ENCODE measurements at places on chromosomes 11 and 22. TPM values are rescaled to one million over a fixed set of nuclear protein-coding genes. Genes with fewer than 3 reads are reported as not detected.

AASDHPPT gene
- 33.0 TPM for total RNA-seq

GRCh38 chr11:27282806-27283205 is 80.2 kb downstream of the CCDC34 start:
- no peak for DNase-seq

RAG2 gene
- total RNA-seq, result not detected

DNA sequence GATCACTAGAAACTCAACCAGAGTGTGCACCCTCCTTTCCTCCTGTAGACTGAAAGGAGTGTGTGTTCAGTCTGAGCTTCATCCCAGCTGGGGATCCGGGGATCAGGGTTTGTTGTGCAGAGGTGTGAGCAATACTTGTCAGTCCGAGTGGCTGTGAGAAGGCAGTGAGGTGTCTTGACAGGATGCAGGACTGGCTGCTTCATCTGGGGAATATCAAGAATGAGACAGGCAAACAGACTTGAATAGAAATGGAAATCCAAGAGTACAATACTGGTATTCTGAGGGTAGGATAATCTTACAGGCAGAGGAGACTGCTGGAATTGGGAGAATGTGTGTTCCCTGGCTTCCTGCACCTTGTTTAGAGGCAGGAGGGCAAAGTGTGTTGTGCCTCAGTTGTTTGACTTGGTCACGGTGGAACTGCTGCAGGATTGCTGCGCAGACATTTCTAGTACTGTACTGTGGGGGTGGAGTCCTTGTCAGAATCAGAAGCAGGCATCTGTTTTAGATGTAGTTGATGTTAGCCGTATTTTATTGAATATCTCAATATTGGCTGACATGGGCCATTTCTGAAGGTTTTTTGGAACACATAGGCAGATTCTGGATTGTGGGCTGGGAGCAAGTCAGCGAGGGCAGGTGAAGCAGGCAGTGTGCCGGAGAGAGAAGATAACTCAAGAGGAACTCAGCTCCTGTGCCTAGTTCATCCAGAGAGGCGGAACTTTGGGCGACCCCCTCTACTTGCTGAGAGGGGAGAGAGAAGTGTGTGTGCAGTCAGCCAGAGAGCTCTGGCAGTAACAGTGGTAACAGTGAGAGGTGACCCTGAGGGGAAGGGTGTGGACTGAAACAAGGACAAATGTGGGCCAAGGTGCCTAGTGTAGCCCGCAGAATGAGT is 27.1 kb upstream of the GRK2 start:
- peak; percentile 39 for DNase-seq

GRAMD1B gene
- 4.4 TPM for total RNA-seq

LDHAL6A gene
- not detected for total RNA-seq

GP1BB gene
- total RNA-seq, result 1.9 TPM

TIMP3 gene
- total RNA-seq, result 818 TPM

- no peak for DNase-seq
Measured at GRCh38 chr11:56910785-56911184, 77.9 kb upstream of the OR5AK2 start.

DNA sequence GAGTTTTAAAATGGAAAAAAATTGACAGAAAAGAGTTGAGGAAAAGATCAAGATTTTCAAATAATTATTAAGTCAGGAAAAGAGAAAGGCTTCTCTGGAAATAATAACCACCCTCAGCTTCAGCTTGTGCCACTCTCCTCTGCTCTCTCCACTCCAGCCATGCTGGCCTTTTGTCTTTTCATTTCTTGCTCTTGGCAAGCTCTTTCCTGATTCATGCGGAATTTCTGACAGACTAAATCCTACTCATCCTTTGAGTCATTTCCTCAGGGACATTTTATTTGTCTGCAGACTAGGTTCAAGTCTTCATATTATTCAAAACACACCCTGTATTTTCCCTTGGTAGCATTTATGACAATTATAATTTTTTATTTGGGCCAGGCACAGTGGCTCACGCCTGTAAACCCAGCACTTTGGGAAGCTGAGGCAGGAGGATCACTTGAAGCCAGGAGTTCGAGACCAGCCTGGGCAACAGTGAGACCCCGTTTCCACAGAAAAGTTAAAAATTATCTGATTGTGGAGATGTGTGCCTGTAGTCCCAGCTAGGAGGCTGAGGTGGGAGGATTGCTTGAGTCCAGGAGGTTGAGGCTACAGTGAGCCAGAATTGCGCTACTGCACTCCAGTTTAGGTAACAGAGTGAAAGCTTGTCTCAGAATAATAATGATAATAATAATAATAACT is 7.8 kb upstream of the P4HA3 start:
- DNase-seq, result no peak

- no peak for DNase-seq
Measured at GRCh38 chr11:79276736-79277325, 164.0 kb downstream of the TENM4 start.

MYOD1 gene
- total RNA-seq, result not detected

DNA sequence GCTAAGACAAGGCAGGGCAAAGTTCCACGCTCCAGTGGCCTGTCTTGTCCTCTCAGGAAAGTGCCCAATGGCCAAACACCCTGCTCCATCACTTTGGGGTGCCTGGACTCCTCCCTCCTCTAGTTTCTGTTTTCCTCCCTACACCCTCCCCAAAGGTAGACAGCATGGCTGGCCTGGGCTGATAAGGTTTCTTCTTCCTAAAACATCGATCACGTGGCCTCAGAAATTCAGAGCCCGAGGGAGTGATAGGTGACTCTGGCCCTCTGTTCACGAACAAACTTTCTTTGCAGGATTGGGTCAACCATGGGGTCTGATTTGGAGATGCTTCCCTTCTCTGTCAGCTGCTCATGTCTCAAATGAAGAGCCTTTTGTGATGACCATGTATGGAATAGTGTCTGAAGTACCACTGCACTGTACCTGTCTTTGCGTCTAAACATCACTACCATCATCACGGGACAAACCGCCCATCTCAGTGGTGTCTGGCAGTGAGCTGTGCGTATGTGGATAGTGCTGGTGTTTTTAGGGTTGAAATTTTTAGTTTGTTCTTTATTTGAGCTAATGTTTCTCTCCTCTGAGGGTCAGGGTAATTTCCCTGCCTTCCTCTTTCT is 6.1 kb downstream of the MICAL2 start:
- no peak for DNase-seq

DNA sequence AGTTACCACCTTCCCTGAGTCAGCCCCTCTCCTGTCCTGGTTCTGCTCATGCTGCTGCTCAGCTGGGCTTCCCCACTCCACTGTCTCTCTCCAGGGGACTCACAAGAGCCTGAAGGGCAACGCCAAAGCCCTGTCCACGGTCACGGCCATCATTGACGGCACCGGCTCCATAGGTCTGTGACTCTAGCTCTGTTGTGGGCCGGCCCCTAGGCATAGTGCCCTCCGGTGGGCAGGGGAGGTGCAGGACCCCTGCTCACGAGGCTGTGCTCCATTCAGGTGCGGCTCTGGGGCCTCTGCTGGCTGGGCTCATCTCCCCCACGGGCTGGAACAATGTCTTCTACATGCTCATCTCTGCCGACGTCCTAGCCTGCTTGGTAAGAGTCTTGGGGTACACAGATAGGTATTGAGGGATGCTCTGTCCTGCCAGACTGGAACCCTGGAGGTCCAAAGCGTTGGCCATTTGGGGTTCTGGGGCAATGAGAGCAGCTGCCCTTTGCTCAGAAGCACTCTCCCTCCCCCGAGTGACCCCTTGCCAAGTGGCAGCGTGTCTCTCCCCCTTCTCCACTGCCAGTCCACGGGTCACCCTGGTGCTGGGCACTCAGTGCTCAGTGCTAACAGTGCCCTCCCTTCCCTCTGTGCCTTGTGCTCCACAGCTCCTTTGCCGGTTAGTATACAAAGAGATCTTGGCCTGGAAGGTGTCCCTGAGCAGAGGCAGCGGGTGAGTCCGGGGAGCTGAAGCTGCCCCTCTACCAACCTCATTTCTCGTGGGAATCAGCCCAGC is 22.4 kb downstream of the SLC37A2 start:
- no peak for DNase-seq

PAMR1 gene
- 2.2 TPM for total RNA-seq

DNA sequence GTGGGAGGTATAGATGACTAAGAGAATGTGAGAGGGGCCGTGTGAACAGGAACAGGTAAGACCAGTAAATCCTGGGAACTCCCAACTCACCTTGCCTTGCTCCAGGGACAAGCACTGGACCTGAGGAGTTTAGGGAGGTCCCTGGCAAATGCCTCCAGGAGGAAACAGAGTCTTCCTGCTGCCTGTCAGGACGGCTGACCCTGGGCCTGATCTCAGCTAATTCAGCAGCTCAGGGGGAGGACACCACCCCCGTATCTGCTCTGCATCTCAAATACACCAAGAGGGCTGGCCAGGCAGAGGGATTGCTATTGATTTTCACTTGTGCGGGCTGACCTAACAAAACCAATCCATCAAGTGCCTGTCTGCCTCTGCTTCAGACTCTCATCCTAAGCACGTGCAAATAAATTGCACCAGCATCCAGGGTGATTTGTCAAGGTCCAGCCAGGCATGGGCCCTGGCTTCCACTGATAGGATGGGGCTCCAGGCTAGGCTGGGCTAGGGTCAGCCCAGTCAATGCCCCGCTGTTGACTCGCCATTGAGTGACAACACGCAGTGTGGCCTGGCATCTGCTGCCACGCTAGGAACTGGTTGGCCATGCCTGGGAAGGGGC is 20.3 kb downstream of the UQCR10 start:
- DNase-seq, result no peak

GRCh38 chr11:90465553-90465952 is 242.7 kb upstream of the CHORDC1 start:
- no peak for DNase-seq

- DNase-seq, result no peak
Measured at GRCh38 chr11:70381872-70382861, 16.2 kb upstream of the CTTN start.

- no peak for DNase-seq
Measured at GRCh38 chr22:20305894-20306645, 13.8 kb downstream of the DGCR6L start.

GRCh38 chr11:10990637-10991193 is 132.9 kb upstream of the ZBED5 start:
- no peak for DNase-seq

DNA sequence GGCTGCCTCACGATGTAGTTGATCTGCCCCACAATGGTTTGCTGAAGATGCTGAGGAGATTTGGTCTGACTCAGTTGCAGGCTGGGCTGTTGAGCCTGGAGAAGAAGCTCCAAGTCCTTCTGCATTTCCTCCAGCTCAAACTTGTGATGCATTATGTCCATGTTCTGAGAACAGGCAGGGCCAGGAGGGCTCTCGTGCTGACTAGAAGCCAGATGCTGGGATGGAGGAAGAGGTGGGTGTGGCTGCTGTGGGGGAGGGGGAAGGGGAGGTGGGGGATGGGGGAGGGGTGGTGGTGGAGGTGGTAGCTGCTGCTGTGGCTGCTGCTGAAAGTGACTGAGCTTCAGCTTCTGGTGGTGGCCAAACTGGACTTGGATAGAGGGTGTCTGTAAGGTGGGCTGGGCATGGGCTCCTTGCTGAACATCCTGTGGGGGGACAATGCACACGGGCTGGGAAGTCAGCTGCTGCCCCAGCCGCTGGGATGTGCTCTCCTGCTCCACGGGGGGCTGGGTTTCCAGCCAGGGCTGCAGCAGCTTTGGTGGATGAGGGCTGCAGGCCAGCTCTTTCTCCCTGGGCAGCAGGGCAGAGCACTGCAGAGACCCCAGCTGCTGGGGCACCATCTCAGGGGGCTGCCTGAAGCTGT is 42.1 kb downstream of the TRIM66 start:
- no peak for DNase-seq

OR5D18 gene
- total RNA-seq, result not detected

DNA sequence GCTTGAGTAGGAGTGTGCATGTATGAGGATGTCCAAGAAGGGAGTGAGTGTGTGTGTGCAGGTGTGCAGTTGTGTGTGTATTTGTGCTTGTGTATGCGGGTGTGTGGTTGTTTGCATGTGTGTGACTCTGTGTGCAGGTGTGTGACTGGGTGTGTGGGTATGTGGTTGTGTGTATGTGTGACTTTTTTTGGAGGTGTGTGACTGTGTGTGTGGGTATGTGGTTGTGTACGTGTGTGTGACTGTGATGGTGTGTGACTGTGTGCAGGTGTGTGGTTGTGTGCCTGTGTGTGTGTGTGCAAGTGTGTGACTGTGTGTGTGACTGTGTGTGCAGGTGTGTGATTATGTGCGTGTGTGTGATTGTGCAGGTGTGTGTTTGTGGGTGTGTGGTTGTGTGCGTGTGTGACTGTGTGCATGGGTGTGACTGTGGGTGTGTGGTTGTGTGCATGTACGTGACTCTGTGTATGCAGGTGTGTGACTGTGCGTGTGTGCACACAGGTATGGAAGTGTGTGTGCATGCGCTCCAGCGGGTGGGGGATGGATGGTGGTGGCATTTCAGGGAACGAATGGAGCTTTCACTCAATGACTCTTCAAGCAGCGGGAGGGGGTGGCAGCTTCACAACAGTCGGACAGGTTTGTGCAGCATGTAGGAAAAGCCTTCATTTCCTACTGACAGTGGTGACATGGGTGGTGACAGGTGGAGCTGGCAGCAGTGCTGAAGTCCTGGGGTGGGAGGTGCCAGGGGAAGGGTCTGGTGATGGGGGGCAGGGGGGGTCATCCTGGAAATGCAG is 47.6 kb downstream of the CACNA1I start:
- no peak for DNase-seq

DDX25 gene
- total RNA-seq, result 1.1 TPM

- peak; percentile 18 for DNase-seq
Measured at GRCh38 chr22:32079130-32080089, 36.3 kb downstream of the SLC5A1 start.

MMP10 gene
- total RNA-seq, result not detected

DNA sequence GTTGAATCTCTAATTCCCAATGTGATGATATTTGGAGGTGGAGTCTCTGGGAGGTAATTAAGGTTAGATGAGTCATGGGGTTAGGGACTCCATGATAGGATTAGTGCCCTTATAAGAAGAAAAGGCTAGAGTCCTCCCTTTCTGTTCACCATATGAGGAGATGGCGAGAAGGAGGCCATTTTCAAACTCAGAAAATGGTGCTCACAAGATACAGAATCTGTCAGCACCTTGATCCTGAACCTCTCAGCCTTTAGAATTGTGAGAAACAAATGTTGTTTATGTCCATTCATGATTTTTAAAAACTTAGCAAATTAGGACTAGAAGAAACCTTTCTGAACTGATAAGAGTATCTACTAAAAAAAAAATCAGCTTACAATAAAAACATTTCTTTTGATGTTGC is 57.7 kb upstream of the RASSF10 start:
- no peak for DNase-seq

DNA sequence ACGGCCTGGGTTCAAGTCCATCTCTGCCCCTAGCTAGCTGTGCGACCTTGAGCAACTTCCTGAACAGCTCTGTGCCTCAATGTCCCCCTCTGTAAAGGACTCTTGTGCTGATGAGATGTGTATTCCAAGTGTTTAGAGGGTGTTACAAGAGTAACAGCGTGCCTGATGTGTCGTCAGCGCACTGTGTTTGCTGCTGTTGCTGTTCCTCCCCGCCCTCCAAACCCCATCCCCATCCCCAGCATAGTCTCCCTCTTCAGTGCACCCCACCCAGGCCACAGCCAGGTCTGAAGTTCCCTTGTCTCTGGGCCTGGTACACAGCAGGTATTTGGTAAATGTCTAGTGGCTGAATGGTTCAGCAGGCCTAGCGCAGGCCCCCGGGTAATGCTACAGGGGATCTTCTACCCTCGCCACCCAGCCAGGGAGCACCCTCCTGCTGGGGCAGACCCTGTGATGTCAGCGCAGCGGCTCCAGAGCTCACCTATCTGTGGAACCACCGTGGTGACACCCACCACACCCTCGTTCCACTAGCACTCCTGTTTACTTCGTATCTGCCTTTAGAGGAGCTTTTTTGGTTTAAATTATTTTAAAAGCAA is 10.3 kb downstream of the CBX7 start:
- no peak for DNase-seq

- DNase-seq, result no peak
Measured at GRCh38 chr11:125346179-125346530, 149.9 kb downstream of the FEZ1 start.

TMEM121B gene
- 1.2 TPM for total RNA-seq

MS4A1 gene
- 11.1 TPM for total RNA-seq

RASD2 gene
- total RNA-seq, result 3.4 TPM
